ENCODE measurements at places on chromosomes 2 and 18.

- DNase-seq, result no peak
Observed at GRCh38 chr2:24708537-24709152, 84.5 kb downstream of the PTRHD1 start.

DNA sequence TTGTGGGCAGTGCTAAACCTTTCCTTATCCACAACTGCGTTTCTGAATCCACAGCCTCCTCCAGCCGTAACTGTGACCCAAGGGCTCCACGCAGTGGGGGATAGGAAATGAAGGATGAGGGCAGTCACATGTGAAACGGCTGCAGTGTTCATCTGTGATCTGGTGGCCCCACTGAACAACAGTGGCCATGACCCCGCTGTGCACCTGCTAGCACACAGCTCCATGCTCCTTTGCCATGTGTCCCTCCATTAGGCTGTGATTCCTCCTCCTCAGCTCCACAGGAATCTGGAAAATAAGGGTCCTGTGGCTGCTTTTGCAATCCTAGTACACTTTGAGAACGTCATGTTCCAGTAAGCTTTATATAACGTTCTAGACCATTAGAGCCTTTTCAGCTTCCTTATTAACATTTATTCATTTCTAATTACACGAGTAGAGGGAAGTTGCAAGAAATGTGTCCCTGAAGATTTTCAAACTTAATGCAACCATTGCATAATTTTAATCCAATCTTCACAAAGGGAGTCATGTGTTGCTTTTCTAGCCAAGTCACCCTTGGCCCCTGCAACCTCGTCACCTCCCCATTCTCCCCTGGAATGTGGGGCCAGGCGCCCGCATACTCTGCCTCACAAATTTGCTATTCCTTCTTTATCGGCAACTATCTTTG is 7.1 kb upstream of the NAPG start:
- DNase-seq, result no peak

DNA sequence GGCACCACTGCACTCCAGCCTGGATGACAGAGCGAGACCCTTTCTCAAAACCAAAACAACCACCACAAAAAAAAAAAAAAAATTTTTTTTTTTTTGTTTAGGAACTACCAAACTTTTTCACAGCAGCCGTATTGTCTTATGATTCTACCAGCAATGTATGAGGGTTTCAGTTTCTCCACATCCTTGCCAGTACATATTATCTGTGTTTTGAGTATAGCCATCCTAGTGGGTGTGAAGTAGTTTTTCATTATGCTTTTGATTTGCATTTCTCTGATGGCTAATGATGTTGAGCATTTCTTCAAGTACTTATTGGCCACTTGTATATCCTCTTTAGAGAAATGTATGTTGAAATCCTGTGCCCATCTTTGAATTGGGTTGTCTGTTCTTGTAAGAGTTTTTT is 51.7 kb downstream of the COX7A2L start:
- no peak for DNase-seq

GRCh38 chr18:9775178-9775577 is 67.1 kb downstream of the RAB31 start:
- no peak for DNase-seq

GRCh38 chr2:26561918-26562810 is 79.0 kb downstream of the CIB4 start:
- DNase-seq, result no peak

GRCh38 chr2:119252186-119253113 is 28.8 kb downstream of the STEAP3 start:
- DNase-seq, result no peak

DNA sequence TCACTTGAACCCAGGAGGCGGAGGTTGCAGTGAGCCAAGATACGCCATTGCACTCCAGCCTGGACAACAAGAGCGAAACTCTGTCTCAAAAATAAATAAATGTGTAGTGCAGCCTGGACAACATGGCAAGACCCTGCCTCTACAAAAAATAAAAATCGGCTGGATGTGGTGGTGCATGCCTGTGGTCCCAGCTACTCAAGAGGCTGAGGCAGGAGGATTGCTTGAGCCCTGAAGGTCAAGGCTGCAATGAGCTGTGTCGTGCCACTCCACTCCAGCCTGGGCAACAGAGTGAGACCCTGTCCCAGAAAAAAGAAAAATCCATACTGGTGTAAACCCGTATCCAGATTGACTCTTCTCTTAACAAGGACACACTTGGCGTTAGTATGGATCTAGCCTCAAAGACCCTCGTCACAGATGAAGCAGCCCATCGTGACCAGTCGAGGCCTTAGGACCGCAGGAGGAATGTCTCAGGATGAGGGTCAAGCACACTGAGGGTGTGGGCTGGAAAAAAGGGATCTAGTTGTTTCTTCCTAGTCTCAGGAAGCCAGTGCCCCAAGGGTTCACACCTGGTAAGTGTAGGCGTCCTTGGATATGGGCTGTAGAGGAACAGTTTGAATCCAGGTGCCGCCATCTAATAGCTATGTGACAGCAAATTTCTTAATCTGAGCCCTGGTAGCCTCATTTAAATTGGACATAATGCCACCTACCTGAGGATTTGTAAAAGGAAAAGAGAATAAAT is 4.0 kb upstream of the GPBAR1 start:
- DNase-seq, result no peak

- no peak for DNase-seq
Observed at GRCh38 chr2:37638973-37639372, 32.5 kb downstream of the CDC42EP3 start.

DNA sequence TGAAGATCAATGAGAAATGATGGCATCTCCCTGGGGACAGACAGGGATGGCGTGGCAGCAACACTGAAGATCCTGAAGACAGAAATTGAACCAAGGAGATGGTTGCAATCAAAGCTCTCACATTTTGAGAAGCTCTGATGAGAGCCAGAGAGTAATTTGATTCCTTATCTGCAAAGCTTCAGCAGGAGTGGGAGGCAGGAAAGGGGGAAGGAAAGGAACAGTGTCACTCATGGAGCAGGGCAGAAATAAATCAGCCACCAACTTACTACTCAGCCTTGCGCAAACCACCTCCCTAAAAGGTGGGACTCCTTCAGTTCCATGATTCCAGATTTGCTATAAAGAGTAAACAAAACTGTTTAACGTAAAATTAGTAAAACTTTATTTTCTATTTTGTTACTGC is 119.2 kb downstream of the CACNB4 start:
- DNase-seq, result no peak

DNA sequence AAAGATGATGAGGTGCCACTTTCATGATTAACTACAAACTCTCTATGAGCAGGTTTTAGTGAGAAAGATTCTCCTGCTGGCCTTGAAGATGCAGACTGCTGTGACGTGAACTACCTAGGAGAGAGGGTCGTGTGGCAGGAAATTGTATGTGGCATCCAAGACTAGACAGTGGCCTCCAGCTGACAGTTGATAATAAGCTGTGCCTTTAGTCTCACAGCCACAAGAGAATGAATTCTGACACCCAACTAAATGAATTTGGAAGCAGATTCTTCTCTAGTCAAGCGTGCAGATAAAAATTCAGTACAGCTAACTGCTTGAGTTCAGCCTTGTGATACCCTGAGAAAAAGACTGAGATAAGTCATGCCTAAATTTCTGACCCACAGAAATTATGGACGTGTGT is 169.0 kb upstream of the COL3A1 start:
- no peak for DNase-seq

- no peak for DNase-seq
Observed at GRCh38 chr18:77208964-77209363, 40.7 kb upstream of the GALR1 start.

GRCh38 chr18:9469685-9470084 is 5.6 kb upstream of the RALBP1 start:
- no peak for DNase-seq

- no peak for DNase-seq
Observed at GRCh38 chr2:230738391-230738811, 25.8 kb downstream of the CAB39 start.

- no peak for DNase-seq
Observed at GRCh38 chr2:3443506-3444084, 64.1 kb downstream of the TRAPPC12 start.

DNA sequence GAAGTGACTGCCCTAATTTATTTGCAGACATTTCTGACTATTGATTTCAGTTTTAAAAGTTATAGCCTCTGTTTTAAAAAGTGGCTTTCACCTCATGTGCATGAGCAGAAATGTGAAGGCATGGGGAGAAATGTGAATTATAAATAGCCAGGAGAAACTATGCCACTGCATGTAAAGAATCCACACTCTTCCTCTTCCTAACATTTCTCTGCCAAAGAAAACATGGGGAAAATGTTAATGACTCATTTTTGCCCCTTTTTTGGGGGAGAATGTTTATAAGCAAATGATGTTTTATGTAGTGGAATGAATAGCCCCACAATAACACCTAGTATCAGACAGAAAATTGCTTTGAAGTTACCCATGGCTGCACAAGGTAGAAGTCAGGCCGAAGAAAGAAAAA is 249.0 kb upstream of the TANK start:
- DNase-seq, result no peak

DNA sequence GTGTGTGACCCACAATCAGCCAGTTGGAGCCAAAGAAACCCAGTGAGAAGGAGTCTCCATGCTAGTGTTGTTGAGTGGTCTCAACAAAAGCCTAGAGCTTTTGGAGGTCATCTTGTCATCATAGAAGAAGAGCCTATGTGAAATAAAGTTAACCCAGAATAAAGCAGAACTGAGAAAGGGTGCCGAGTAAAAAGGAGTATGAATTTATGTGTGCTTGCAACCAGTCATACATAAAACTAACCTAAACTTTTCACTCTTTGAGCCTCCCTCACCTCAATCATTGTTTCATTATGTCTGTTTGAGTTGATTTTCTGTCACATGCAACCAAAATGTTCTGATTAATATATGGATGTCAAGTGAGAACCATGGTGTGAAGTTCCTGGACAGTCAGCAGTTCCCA is 599.3 kb upstream of the ZEB2 start:
- no peak for DNase-seq

DNA sequence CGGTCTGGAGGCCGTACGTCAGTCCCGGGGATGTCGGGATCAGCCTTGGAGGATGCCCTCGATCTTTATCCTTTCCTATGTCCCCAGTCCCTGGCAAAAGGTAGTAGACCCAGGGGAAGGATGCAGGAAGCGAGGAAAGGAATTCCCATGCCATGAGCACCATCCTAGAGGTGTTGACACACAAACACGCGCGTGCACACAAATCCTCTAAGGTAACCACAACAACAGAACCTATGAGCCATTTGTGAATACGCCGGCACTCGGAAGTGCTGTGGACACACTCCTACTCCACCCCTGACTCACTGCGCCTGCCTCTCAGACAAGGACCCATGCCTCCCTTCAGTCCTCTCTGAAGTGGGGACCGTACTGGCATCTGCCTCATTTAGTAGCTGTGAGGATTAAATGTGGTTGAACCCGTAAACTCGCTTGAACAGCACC is 11.3 kb upstream of the MLPH start:
- no peak for DNase-seq

GRCh38 chr2:68423966-68424650 is 43.0 kb downstream of the FBXO48 start:
- no peak for DNase-seq

GRCh38 chr2:142100970-142101369 is 29.8 kb downstream of the LRP1B start:
- DNase-seq, result no peak

DNA sequence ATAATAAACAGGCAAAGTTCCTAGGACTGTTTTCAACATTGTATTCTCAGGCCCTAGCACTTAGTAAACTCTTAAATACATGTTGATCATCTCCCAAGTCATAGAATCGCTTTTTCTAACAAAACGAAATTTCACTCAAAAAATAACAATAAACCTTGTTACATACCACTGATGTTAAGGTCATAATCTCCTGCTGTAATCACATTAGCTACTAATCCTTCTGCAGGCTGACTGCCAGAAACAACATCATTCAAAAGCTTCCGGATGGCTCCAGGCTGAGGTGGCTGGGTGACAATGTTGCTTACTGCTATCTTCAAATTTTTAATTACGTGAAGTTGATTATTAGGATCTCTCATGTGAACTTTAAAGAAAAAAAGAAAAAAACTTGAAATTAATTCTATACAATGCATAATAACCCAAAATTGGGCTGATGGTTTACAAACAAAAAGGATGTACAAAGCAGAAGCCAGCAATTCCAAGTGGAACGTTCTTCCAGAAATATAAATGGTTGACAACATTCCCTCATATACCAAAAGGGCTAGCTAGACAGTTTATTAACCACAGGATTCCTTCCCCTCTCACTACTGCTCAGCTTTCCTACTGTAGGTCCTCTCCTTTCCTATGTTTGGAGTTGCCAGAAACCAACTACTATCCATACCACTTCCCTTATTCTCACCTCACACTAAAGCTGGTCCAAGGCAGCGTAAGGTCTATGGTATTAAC is 11.6 kb downstream of the TRAPPC8 start:
- no peak for DNase-seq

DNA sequence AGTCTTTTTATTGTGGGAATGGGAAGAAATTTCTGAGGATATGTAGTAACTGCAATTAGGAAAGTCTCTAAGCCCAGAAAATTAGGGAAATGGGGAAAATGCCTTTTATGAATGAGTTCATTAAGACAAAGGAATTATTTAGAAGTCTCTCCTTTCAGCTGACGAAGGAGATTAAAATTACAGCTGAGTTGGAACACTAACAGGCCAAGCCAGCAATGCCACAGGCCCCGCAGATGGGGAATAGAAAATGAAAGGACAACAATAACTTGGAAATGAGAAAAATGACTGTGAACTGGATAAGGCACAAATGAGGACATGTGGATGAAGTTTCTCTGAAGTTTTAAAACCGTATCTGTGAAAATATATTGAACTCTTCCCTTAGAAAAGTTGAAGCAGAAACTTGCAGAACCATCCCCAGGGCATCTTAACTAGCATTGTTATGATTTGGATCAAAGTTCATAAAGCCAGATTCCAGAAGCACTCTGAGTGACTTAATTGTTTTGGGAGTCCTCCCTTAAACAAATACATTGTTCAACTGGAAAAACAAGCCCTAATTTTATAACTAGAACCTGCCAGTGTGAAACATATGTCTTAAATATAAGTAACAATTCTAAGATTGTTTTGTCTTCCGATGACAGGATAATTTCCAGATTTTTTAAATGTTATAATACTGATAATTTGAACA is 51.3 kb downstream of the C2orf76 start:
- DNase-seq, result no peak

GRCh38 chr18:9869715-9870430 is 15.9 kb upstream of the TXNDC2 start:
- DNase-seq, result no peak

GRCh38 chr2:176582176-176582575 is 312.9 kb downstream of the MTX2 start:
- no peak for DNase-seq

GRCh38 chr2:39657287-39657937 is 8.3 kb upstream of the TMEM178A start:
- no peak for DNase-seq
